Aorta (tissue), 5 donors: ENCODE measurements at places on chromosomes 7 and 10. TPM values are rescaled to one million over a fixed set of nuclear protein-coding genes. Genes with fewer than 3 reads are reported as not detected.

The VWA2 gene
- total RNA-seq = 0.45 TPM

GRCh38 chr7:5404421-5404826 lies 19.2 kb downstream of the TNRC18 start:
- no peaks in the 10 kb centered on the region for H3K27me3 ChIP-seq
- peaks cover 5% of the 10 kb centered on the region for H3K4me1 ChIP-seq
- no peak overlapping the region for H3K4me3 ChIP-seq
- no peak for DNase-seq

The LOXL4 gene
- total RNA-seq = 29.9 TPM

DNA sequence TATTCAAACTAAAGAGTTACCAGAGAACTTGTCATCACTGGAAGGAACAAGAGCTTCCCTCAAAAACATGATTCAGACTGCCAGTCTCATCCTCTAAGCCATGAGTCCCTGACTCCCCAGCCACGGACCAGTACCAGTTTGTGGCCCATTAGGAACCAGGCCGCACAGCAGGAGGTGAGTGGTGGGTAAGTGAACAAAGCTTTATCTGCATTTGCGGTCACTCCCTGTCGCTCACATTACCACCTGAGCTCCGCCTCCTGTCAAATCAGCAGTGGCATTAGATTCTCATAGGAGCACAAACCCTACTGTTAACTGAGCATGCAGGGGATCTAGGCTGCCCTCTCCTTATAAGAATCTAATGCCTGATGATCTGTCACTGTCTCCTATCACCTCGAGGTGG lies 42.2 kb upstream of the C10orf90 start:
- no peaks in the 10 kb centered on the region for H3K36me3 ChIP-seq
- no peak overlapping the region for H3K27ac ChIP-seq
- no peaks in the 10 kb centered on the region for H3K27me3 ChIP-seq
- no peak for DNase-seq
- H3K4me1 ChIP-seq = no peaks in the 10 kb centered on the region

DNA sequence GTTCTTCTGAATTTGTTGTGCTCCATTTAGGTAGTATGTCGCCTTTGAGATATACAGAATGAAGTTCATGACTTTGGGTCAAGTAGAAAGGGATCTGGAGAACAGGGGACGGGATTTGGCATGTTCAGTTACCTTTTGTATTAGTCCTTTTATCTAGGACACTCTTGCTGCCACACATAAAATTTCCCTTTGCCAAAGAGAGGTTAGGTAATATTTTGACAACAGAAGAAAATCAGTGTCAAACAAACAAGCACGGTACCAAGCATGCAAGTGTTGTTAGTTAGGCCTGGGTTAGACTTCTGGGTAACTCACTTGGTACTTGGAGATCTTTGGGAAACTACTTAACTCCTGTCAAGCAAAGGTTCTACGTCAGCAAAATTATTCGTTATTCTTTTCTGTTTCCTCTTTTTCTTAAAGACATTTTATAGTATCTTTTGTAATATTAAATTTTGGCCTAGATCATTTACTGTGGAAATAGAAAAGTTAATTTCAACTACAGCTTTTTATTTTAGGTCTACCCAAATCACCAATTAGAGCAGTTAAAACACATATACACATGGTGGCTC lies 116.7 kb downstream of the PLXDC2 start:
- no peak overlapping the region for H3K4me3 ChIP-seq
- H3K36me3 ChIP-seq = no peaks in the 10 kb centered on the region
- H3K27me3 ChIP-seq = no peaks in the 10 kb centered on the region
- peak overlapping the region; percentile 43 for H3K27ac ChIP-seq
- no peak for DNase-seq

DNA sequence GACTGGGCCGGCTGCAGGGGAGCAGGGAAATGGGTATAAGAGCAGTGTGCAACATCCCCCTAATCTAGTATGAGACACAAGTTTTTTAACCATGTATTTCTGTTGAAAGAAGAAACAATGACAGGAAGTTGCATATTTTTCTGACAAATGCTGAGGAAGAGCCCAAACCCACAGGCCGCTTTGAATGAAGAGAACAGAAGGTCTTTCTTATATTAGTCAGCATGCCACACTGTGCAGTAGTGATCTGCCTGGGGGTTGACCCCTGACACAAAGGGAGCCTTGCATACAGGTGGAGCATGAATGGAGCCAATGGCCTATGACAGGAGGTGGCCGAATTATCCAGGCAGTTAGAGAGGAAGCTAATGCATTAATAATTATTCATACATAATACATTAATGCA lies 518.3 kb downstream of the PLXDC2 start:
- no peaks in the 10 kb centered on the region for H3K36me3 ChIP-seq
- H3K27ac ChIP-seq = no peak overlapping the region
- no peaks in the 10 kb centered on the region for H3K4me1 ChIP-seq
- no peak overlapping the region for H3K4me3 ChIP-seq

The GRM8 gene
- not detected for total RNA-seq

- H3K27ac ChIP-seq = no peak overlapping the region
- no peak overlapping the region for H3K4me3 ChIP-seq
- no peaks in the 10 kb centered on the region for H3K4me1 ChIP-seq
- no peaks in the 10 kb centered on the region for H3K27me3 ChIP-seq
These were observed 29.1 kb upstream of the CABCOCO1 start for GRCh38 chr10:61633665-61634064.

DNA sequence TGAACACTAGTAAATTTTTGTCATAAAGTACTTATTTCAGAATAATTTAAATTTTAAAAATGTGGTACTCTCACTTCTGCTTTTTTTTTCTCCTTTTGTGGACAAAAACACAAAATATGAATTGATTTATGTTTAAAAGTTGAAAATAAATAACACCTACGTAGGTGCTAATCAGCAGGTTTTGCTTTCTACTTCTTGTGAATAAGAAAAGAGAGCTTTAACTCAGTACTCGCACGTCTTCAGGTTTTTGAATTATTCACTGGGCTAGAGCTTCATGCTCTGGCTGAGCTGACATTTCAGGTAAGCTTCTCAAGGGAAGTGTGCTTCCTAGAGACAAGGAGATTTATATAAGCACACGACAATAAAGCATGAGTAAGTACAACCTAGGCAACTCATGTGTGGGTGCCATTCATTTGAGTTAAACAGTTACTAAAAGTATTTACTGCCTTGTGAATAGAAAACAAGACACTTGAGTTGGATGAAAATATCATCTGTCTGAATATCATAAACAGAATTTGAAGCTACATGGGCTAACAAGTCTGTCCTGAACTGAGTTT lies 190.0 kb upstream of the POT1 start:
- H3K27me3 ChIP-seq = no peaks in the 10 kb centered on the region
- H3K36me3 ChIP-seq = no peaks in the 10 kb centered on the region
- H3K27ac ChIP-seq = no peak overlapping the region
- no peak overlapping the region for H3K4me3 ChIP-seq
- no peak for DNase-seq

The GPR15LG gene
- total RNA-seq = not detected

The SPDYE16 gene
- 0.16 TPM for total RNA-seq

- H3K4me1 ChIP-seq = no peaks in the 10 kb centered on the region
- H3K36me3 ChIP-seq = no peaks in the 10 kb centered on the region
- H3K27ac ChIP-seq = no peak overlapping the region
- H3K4me3 ChIP-seq = no peak overlapping the region
These were observed 32.5 kb upstream of the OTUD1 start for GRCh38 chr10:23406409-23406808.

GRCh38 chr10:129912166-129912917 lies 51.7 kb downstream of the EBF3 start:
- no peaks in the 10 kb centered on the region for H3K4me1 ChIP-seq
- H3K27ac ChIP-seq = no peak overlapping the region
- H3K36me3 ChIP-seq = no peaks in the 10 kb centered on the region
- no peaks in the 10 kb centered on the region for H3K27me3 ChIP-seq

GRCh38 chr7:5406957-5407945 lies 16.4 kb downstream of the TNRC18 start:
- no peak overlapping the region for H3K4me3 ChIP-seq
- H3K36me3 ChIP-seq = peaks cover 2% of the 10 kb centered on the region
- peak overlapping the region; percentile 20 for H3K27ac ChIP-seq
- peaks cover 2% of the 10 kb centered on the region for H3K4me1 ChIP-seq
- no peaks in the 10 kb centered on the region for H3K27me3 ChIP-seq

GRCh38 chr10:109941236-109941862 lies 18.0 kb upstream of the XPNPEP1 start:
- no peak overlapping the region for H3K27ac ChIP-seq
- no peaks in the 10 kb centered on the region for H3K4me1 ChIP-seq
- H3K27me3 ChIP-seq = no peaks in the 10 kb centered on the region
- no peak overlapping the region for H3K4me3 ChIP-seq
- DNase-seq = no peak
- H3K36me3 ChIP-seq = no peaks in the 10 kb centered on the region

DNA sequence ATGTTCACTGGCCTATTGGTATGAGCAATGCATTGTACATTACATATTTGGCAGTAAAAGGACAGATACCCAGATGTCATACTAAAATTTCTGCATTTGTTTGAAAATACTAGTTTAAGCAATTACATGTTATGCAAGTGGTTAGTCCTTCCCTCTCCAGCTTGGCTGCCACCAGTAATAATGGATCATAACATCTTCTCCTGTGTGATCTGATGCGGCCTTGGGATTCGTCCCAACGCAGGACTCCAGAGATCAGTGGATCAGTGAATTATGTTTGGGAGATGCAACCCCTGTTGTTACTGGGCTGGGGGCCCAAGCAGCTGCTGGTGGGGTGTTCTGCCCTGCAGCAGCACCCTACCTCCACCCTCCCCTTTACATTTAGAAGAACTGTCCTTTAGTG lies 11.2 kb upstream of the PDK4 start:
- no peaks in the 10 kb centered on the region for H3K36me3 ChIP-seq
- H3K27ac ChIP-seq = no peak overlapping the region
- no peaks in the 10 kb centered on the region for H3K4me1 ChIP-seq
- H3K27me3 ChIP-seq = no peaks in the 10 kb centered on the region

DNA sequence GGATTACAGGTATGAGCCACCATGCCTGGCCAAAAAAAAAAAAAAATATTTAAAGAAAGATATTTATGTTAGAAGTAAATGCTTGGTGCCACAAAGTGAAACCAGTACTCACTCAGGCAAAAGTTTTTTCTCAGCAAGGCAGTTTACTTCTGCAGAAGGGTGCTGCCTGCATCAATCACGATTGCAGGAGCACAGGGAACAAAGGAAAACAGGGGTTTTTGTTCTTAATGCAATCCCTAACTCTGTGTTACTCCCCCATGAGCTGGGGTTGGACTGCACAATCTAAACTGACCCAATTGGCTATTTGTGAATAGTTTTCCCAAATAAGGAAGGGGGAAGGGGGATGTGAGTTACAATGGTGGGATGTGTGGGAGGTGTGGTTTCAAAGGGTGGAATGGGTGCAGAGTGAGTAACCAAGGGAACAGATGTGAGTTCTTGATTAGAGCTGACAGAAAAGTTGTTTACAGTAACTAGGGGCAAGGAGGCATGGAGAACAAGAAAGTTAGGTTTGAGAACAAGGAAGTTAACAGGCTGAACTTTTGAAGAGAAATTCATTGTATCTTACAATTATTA lies 255.4 kb downstream of the TYW1 start:
- no peaks in the 10 kb centered on the region for H3K27me3 ChIP-seq
- DNase-seq = no peak
- no peaks in the 10 kb centered on the region for H3K36me3 ChIP-seq

GRCh38 chr7:100016215-100016901 lies 962 bp downstream of the ZKSCAN1 start:
- no peak for DNase-seq
- no peaks in the 10 kb centered on the region for H3K4me1 ChIP-seq
- no peaks in the 10 kb centered on the region for H3K36me3 ChIP-seq
- H3K27me3 ChIP-seq = no peaks in the 10 kb centered on the region

The NT5C3A gene
- total RNA-seq = 28.2 TPM

The FOXI2 gene
- 0.23 TPM for total RNA-seq

- no peak overlapping the region for H3K4me3 ChIP-seq
- H3K4me1 ChIP-seq = no peaks in the 10 kb centered on the region
- DNase-seq = no peak
- no peaks in the 10 kb centered on the region for H3K27me3 ChIP-seq
These were observed 3.1 kb upstream of the ANTXRL start for GRCh38 chr10:46283580-46284285.

- no peak overlapping the region for H3K27ac ChIP-seq
- no peaks in the 10 kb centered on the region for H3K4me1 ChIP-seq
- H3K27me3 ChIP-seq = no peaks in the 10 kb centered on the region
- H3K36me3 ChIP-seq = peaks cover 11% of the 10 kb centered on the region
- no peak overlapping the region for H3K4me3 ChIP-seq
These were observed 62.9 kb upstream of the CAMK2B start for GRCh38 chr7:44388089-44388970.

GRCh38 chr7:54843841-54844355 lies 84.9 kb upstream of the SEC61G start:
- no peak overlapping the region for H3K27ac ChIP-seq
- no peaks in the 10 kb centered on the region for H3K4me1 ChIP-seq
- no peak overlapping the region for H3K4me3 ChIP-seq
- no peak for DNase-seq

- H3K27ac ChIP-seq = peak overlapping the region; percentile 92
- H3K4me1 ChIP-seq = no peaks in the 10 kb centered on the region
- H3K36me3 ChIP-seq = no peaks in the 10 kb centered on the region
These were observed 1.7 kb upstream of the ETV1 start for GRCh38 chr7:13990984-13991790.

DNA sequence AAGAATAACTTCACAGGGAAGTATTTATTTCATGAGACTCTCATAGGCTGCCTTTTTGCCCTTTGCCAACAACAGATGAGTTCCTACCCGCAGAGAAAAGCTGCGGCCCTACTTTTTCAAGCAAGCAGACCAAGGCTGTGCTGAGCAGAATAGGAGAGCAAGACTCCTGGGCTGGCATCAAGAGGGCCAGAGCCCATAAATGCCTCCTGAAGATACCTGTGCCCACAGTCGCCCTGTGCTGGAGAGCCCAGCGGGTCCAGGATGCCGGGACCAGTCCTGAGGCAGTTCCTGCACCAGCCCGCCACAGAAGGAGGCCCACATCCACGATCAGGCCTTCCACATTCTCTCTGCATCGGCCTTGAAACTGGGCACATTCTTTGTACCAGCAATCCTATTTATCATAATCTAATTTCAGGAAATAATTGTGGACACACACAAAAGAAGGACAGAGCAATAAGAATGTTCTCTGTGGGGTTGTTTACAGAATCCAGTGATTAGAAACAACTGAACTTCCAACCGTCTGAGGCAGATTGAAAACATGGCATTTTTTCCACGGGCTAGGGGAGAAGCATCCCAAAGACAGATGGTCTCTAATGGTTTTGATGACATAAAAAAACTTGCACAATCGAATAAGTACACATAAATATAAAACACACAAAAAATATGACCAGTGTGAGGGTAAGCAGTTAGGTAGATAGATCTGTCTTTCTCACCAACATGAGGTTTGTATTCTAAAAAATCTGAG lies 95.6 kb downstream of the CPXM2 start:
- no peak for DNase-seq
- no peak overlapping the region for H3K4me3 ChIP-seq
- no peak overlapping the region for H3K27ac ChIP-seq
- no peaks in the 10 kb centered on the region for H3K4me1 ChIP-seq
- H3K27me3 ChIP-seq = no peaks in the 10 kb centered on the region

- H3K27ac ChIP-seq = no peak overlapping the region
- no peaks in the 10 kb centered on the region for H3K36me3 ChIP-seq
These were observed 356.5 kb upstream of the ZNF32 start for GRCh38 chr10:44004913-44005787.
